WTC11 (cell line): ENCODE measurements at places on chromosomes 3 and 15. TPM values are rescaled to one million over a fixed set of nuclear protein-coding genes. Genes with fewer than 3 reads are reported as not detected.
A peak's percentile ranks its signal among the peaks of the same experiment; 100 is the strongest.

Gene ECE2
- total RNA-seq, result 0.46 to 1.2 TPM (median 0.64 TPM) in 3 replicates

Gene PIGB
- 5.2 to 8.7 TPM (median 6.9 TPM) in 3 replicates for total RNA-seq

Gene TNIK
- total RNA-seq, result 50.3 to 53.0 TPM (median 51.9 TPM) in 3 replicates

Gene CAV3
- not detected in 3 replicates for total RNA-seq

Gene NANOGP8
- total RNA-seq, result 1.9 to 2.1 TPM (median 1.9 TPM) in 3 replicates

Gene TLR9
- total RNA-seq, result not detected in 3 replicates

- H3K36me3 ChIP-seq, result 0 out of 2 replicates have a peak, but pooled peaks cover 2% of the 10 kb centered on the region
- peak overlapping the region; percentile 42; the same call in 1 of the 2 replicates for H3K27ac ChIP-seq
- H3K27me3 ChIP-seq, result no peaks in the 10 kb centered on the region
- H3K4me3 ChIP-seq, result no peak overlapping the region
- peaks cover 11% of the 10 kb centered on the region for H3K4me1 ChIP-seq
- no peak for DNase-seq
Observed at GRCh38 chr3:72750405-72750965, 97.8 kb downstream of the SHQ1 start.

- DNase-seq, result no peak
- H3K27me3 ChIP-seq, result no peaks in the 10 kb centered on the region; the same call in 1 of the 2 replicates
- H3K27ac ChIP-seq, result no peak overlapping the region
- peaks cover 31% of the 10 kb centered on the region for H3K4me1 ChIP-seq
- no peak overlapping the region for H3K4me3 ChIP-seq
Observed at GRCh38 chr3:73727854-73728253, 103.1 kb upstream of the PDZRN3 start.

DNA sequence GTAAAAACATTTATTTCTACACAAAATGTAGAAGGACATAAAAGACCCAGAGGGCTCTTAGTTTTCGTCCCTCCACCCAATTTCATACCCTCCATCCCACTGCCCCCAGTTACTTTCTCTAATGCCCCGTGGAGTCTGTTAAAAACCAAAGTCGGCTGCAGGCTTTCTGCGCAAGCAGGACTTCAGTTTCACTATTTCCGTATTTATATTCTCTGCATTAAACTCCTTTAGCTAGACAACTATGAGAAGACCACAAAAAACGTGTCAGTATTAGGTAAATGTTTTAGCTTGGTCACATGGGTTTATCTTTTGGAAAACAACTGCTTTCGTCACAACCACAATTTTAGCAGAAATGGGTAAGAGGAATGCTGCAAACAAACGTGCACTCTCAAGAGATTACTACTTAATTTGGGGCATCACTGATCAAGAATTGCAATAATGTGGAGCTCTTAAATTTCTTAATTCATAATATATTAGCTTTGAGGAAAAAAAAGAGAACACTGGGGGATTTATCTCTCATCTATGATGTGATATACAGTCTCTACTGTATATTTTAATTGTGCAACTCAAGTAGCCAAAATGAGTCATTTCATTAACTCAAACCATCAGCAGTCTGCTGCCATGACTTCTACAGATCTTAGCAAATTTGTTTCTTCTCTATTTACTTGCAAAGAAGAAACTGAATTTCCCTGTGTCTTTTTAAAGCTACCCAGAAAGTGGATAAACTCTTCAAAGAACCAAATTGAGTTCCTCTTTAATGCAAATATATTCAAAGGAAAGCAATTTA is 740 bp upstream of the NSMCE3 start:
- no peak for DNase-seq
- H3K4me1 ChIP-seq, result peaks cover 33% of the 10 kb centered on the region
- H3K36me3 ChIP-seq, result no peaks in the 10 kb centered on the region
- no peaks in the 10 kb centered on the region for H3K27me3 ChIP-seq

- peaks cover 22% of the 10 kb centered on the region for H3K4me1 ChIP-seq
- H3K36me3 ChIP-seq, result peaks cover 12% of the 10 kb centered on the region
- H3K27me3 ChIP-seq, result no peaks in the 10 kb centered on the region
- no peak for DNase-seq
- no peak overlapping the region for H3K4me3 ChIP-seq
Observed at GRCh38 chr15:76253691-76254473, 57.4 kb downstream of the ETFA start.

GRCh38 chr3:58334506-58334884 is 1.8 kb downstream of the PXK start:
- H3K27me3 ChIP-seq, result peaks cover 34% of the 10 kb centered on the region
- H3K4me3 ChIP-seq, result no peak overlapping the region; the same call in 1 of the 2 replicates
- H3K27ac ChIP-seq, result no peak overlapping the region
- H3K4me1 ChIP-seq, result peaks cover 24% of the 10 kb centered on the region

- peaks cover 14% of the 10 kb centered on the region for H3K4me1 ChIP-seq
- no peaks in the 10 kb centered on the region for H3K27me3 ChIP-seq
- DNase-seq, result peak; percentile 82
- H3K27ac ChIP-seq, result no peak overlapping the region
- peaks cover 30% of the 10 kb centered on the region for H3K36me3 ChIP-seq
Observed at GRCh38 chr15:72722071-72722696, 36.2 kb downstream of the BBS4 start.

DNA sequence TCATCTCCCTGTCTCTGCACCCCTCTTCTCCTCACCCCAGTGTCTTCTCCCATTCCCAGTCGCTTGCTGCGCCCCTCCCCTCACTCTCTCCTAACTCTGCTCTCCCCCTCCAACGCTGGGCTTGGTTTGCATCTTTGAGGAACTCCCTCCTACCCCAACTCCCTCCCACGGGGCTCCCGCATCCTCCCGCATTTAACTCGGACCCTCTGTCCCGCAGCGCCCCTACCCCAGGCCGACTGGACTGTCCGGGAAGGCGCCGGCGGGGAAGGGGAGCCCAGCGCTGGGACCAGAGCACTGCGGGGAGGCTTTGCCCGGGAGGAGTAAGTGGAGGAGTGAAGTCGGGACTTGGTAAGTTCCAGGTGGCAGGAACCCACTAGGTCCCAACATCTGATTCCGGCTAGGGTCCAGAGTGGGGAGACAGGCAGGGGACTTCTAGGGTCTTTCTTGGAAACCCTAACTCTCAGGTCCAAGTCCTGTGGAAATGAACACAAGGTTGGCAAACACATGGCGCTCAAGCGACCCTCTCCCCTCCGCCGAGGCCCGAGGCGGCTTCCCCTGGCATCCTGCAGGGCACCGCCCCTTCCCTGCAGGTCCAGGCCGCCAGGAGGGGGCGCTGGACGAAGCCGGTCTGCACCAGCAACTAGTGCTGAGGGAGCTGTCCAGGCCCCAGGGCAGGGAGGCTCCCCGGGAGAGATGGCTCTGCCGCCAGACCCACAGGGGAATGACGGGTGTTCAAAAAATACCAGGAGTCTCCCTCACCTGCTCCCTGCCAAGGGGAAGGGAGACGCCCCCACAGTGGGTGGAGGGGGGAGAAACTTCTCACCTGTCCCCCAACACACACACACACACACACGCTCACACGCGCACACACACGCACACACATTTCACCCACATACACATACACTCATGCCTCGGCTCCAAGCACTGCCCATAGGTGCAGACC is 53.2 kb downstream of the LHFPL4 start:
- DNase-seq, result peak; percentile 96
- H3K27ac ChIP-seq, result no peak overlapping the region
- peak overlapping the region; percentile 86 for H3K4me3 ChIP-seq
- H3K36me3 ChIP-seq, result 0 out of 2 replicates have a peak, but pooled peaks cover 2% of the 10 kb centered on the region
- peaks cover 54% of the 10 kb centered on the region for H3K27me3 ChIP-seq

GRCh38 chr15:71471347-71471746 is 339.0 kb upstream of the NR2E3 start:
- peaks cover 10% of the 10 kb centered on the region for H3K36me3 ChIP-seq
- DNase-seq, result no peak
- H3K27me3 ChIP-seq, result no peaks in the 10 kb centered on the region
- H3K27ac ChIP-seq, result no peak overlapping the region
- H3K4me3 ChIP-seq, result no peak overlapping the region
- H3K4me1 ChIP-seq, result peaks cover 5% of the 10 kb centered on the region

- H3K27me3 ChIP-seq, result no peaks in the 10 kb centered on the region
- no peaks in the 10 kb centered on the region for H3K36me3 ChIP-seq
- no peak for DNase-seq
- H3K4me1 ChIP-seq, result peaks cover 8% of the 10 kb centered on the region
- H3K27ac ChIP-seq, result peak overlapping the region; percentile 41; the same call in 1 of the 2 replicates
- no peak overlapping the region for H3K4me3 ChIP-seq
Observed at GRCh38 chr3:128366136-128366535, 100.6 kb downstream of the DNAJB8 start.
